ENCODE measurements at places on chromosomes 6 and 20.

GRCh38 chr20:53561505-53561904, 32.1 kb downstream of the ZNF217 start:
- no peak for DNase-seq

- no peak for DNase-seq
Measured at GRCh38 chr20:60477958-60478357, 519.7 kb downstream of the CDH26 start.

DNA sequence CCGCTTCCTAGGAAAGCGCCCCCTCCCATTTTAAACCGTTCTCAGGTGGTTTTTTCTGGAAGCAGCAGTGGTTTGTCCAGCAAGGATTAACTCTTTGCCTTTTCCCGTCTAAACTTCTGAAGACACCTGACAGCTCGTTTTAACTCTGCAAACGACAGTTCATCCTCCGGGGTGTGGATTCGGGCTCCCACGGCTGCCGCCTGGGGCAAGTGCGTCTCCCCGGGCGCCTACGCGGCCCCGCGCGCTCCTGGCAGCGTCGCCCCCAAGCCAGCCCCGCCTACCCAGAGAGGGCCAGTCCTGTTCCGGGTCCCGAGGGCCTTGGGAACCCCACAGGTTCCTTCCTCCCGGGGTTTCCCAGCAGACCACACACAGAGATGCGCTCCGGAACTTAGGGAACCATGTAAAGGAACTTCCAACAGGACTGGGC, 54.4 kb downstream of the PRR18 start:
- no peak for DNase-seq

GRCh38 chr6:142784344-142784743, 160.6 kb downstream of the HIVEP2 start:
- DNase-seq = no peak

DNA sequence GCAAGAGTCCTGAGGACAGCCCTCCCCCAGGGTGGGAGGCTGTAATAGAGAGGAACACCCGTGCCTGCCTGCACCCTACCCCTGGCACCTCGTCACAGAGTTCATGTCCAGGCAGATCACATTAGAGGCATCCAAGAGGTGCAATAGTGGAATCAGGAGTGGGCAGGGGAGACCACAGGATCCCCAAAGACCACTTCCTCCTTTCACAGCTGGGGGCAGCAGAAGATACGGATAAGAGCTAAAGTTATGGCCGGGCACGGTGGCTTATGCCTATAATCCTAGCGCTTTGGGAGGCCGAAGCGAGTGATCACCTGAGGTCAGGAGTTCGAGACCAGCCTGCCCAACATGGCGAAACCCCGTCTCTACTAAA, 1.5 kb upstream of the CAPN11 start:
- DNase-seq = no peak

DNA sequence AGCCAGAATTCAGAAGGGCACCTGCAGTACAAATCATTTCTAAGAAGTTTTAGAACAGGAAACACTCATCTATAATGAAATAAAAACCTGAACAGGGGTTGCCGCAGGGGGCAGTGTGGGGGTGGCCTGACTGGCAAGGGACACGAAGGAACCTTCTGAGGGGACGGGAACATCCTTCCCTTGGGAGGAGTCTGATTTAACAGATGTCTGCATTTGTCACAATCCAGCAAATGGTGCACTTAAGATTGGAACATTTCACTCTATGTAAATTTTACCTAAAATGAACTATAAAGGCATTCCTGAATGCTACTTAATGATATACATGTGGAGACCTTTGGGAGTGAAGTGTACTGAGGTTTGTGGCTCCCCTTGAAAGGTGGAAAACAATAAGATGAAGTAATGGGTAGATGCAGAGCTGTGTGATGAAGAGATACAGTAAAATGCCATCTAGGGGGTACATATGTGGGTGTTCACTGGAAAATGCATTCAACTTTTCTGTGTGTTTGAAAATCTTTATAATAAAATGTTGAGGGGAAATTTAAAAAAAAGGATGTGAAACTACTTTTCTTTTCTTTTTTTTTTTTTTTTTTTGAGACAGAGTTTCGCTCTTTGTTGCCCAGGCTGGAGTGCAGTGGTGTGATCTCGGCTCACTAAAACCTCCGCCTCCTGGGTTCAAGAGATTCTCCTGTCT, 89.5 kb downstream of the SNX5 start:
- no peak for DNase-seq

GRCh38 chr6:139153855-139154254, 19.0 kb downstream of the HECA start:
- DNase-seq = no peak

DNA sequence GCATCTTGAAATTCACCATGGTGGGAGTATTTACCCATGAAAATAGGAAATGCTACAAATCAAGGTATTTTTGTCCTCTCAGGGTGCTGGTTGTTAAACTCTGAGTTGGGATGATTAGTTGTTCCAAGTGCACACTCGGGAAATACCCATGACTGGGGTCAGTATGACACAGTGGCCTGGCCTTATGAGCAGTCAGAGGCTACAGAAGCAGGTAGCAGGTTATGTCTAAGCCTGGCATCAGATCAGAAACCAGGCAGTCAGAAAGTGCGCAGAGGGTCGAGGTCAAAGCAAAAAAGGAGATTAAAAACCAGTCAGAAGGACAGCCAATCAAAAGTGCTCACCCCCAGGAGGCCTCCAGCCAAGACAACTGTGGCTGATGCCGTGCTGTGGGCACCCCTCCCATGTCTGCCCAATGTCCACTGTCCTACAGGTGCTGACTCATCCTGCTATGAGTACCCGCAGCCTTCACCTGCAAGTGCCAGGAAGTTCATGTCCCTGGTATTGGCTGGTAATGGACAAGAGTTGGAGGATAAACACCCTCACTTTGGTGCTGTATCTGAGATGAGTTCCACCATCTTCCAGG, 117.4 kb upstream of the SLC24A3 start:
- no peak for DNase-seq

- no peak for DNase-seq
Measured at GRCh38 chr6:87791982-87792381, 89.9 kb upstream of the AKIRIN2 start.

DNA sequence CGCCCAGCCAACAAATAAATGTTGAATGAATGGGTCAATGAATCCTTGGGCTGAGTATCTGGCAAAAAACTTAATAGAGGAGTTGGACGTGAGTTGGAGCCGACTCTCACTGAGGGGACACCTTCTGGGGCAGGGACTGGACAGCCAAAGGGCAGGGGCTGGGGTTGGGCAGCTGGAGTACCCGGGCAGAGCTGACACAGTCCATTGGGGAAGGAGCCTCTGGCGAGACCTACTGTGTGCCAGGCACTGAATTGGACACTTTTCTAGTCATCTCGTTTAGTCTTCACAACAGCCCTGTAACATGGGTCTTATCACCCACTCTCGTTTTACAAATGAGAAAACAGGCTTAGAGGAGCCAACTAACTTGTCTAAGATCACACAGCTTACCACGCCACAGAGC, 4.7 kb upstream of the MAPK13 start:
- DNase-seq = no peak

DNA sequence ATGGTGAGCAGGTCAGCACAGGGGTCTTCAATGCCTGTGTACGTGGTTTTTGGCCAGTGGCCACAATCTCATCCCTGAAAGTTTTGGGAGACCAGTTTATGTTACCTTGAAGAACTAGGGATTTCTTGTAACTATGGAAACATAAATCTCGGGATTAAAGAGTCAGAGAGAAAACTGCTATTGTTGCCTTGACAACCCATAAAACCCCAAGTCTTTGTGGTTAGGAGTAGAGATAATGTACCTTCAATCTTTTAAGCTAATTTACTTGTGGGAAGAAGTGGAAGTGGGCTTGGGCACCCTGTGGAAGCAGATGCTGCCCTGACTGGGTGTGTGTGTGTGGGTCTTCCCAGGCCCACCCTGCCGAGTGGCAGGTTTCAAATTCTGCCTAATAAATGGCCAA, 46.1 kb upstream of the ZNF831 start:
- DNase-seq = no peak

DNA sequence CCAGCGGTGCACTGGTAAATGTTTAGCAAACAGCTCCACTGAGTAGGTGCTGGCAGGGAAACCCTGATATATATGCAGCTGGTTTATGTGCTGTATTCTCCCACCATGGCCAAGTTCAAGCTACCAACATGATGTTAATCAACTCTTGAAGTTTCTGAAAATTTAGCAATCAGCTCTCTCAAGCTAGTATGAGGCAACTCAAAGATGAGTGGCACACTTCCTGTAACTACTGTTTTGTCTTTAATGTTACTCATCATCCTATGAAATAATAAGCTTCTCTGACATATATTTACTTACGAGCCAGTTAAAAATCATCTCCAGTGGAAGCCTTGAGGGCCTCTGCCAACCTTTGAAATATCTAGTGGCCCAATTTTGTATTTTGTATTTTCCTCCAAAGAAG, 54.7 kb downstream of the TRMT6 start:
- DNase-seq = no peak

- peak; percentile 20 for DNase-seq
Measured at GRCh38 chr6:170025341-170025911, 265.5 kb downstream of the DLL1 start.

DNA sequence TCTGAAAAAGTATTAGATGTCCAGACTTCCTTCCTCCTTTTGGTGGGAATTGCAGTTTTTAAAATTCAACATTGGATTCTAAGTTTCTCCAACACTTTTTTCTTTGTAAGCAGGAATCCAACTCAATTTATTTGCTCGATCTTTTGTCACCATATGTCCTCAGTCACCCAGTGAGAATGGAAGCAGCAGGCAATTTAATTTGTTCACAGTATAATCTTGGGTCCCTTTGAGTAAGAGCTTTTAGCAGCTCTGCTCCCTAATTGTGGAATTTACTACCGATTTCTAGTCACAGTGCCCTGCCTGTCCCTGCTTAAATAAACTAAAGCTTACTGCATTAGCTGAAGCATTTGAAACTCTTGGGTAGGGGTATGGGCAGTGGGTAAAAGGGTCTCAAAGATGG, 98.6 kb downstream of the BTBD3 start:
- no peak for DNase-seq

GRCh38 chr6:27031302-27031701, 216.2 kb upstream of the PRSS16 start:
- DNase-seq = no peak

DNA sequence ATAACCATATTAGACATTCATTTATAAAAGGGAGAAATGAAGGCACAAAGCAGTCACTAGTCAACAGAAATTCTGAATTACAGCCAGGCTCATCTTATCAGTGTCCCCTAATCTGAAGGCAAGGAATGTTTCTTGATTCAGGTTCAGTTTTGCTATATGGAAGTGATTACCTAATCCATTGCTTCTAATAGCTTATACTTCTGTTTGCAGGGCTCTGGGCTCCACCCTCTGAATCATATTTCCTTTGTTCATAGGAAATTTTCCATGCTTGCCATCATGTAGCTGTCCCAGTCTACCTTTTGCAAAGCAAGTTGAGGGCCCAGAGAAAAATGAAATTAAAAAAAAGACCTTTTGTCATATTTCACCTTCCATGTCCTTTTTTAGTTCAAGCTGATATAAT, 96.0 kb downstream of the LCA5 start:
- no peak for DNase-seq

DNA sequence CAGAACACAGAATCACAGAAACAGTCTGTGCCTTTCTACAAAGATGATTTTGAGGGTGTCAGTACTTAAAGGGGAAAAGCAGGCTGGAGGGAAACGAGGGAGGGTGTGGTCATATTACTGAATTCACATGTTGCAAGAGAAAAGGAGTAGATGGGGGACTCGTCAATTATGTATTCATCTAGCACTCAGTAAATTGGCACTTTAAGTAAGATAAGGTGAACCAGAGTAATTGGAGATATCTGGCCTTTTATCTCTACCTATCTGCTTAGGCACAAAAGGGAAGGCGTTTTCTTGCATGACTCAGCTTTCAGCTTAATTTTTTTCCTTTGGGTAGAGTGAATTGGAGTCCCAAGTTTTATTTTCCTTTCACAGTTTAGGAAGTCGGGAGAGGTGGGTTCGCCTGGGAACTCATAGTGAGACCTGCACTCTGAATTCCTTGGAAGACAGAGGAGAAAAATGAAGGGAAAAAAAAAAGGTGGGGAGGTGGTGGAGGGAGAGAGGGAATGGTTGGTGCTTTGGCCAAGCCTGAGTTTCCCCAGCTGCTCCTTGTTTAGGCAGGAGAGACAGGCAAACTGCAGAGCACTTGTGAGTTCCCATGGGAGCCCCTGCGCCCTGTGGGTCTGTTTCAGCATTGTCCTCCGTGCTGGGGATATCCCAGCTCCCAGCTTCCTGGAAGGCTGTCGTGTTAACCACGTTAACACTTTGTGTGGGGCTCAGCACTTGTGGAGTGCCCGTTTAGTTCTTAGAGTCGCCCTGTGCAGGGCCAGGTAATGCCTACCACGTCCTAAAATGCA, 19.7 kb upstream of the GTSF1L start:
- DNase-seq = peak; percentile 71

DNA sequence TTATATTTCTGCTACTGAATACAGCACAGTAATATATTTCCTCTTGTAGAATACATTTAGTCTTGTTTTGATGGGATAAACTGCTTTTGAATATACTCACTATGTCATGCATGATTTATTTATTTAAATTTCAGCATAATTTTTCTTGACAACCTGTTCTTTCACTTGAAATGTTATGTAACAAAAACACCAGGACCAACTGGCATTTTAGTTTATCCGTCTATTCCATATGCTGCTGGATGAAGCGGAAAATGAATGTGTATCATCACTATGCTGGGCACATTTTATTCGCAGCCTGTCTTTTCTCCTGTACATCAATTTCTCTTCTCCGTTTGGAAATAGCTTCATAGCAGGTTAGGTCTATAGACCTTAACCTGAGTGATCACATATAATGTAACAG, 206.8 kb upstream of the PLCB4 start:
- no peak for DNase-seq

DNA sequence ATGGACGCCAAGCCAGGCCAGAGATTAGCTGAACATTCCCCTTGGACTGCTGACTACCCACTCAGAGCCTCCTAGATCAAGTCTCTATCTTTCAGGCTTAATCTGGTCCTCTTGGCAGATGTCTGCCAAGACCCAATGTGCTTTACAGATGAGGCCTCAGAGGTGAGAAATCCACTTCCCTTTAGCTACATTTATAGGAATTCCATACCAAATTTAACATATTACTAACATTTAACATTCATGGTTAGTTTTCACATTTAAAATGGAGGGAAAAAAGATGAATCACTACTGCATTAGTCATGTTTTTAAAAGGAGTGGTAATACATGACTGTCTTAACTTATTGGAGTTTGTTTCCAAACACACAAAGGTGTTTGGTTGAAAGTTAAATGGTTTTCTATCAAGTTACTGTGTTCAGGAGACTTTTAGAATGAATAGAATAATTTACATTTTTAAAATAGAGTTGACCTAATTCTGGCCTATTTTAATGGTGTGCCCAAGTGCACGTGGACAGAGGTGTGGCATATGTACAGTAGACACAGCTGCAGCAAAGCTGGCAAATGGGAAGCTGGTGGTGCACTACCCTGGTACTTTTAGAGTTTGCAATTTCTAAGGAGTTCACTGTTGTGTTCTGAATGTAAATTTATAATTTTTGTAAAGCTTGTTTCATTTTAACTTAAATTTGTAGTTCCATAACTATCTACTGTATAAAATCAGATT, 41.9 kb upstream of the CALHM6 start:
- DNase-seq = no peak

- DNase-seq = no peak
Measured at GRCh38 chr20:46913329-46914044, 18.8 kb downstream of the EYA2 start.

- DNase-seq = no peak
Measured at GRCh38 chr6:50369996-50370395, 320.3 kb upstream of the DEFB112 start.
